ENCODE measurements at places on chromosomes 13 and 19.

DNA sequence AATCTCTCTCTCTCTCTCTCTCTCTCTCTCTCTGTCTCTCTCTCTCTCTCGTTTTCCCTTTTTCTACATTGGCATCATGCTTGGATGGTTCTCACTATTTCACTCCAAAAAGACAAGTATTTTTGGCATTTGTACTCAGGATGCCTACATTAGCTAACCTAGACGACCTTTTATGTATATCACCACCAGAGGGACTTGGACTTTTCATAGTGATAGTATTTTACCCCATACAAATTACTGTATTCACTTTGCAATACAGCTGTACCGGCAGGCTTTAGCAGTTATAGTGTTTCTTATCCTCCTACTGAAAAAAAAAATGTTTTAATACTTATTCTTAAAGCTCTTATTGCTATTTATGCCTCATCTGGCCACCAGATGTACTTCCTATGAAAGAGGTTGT lies 687.2 kb upstream of the KLHL1 start:
- no peak for DNase-seq

DNA sequence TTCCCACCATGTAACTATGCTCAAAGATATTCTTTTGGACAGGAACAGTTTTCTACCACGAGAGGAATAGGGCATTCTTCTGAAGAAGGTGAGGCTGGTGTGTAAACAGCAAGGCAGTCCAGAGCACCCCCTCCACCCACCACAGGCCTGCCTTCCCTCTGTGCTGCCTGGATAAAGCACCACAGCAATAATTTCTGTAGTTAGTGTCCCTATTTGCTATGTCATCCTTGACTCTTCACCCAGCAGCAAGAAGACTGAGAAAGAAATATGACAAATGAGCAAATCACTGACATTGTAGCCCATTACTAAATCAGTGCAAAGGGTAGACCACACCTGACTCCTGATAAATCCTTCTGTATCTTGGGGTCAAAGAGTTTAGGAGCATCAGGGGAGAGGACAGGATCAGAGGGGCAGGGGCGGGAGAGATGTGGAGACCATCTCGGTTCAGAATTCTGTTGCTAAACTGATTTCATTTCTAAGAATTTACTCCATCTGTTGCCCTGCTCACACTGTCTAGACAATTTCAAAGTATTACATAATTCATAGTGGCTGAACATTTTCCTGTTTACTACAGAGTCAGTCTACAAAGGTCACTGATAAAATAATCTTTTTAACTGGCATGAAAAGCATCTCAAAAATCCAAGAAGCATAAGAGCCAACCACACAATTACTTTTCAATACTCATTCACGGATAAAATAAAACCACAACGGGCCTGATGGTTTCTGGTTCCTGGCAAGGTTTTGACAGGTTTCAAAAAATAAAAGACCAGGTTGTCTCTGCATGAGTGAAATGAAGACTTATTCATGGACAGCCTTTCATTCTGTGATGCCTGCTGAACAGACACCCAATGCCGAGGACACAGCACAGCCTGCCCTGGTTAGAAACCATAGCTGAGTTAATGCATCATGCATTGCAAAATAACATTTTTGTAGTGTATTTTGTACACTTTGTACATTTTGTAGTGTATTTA lies 88.4 kb upstream of the IRS2 start:
- no peak for DNase-seq

DNA sequence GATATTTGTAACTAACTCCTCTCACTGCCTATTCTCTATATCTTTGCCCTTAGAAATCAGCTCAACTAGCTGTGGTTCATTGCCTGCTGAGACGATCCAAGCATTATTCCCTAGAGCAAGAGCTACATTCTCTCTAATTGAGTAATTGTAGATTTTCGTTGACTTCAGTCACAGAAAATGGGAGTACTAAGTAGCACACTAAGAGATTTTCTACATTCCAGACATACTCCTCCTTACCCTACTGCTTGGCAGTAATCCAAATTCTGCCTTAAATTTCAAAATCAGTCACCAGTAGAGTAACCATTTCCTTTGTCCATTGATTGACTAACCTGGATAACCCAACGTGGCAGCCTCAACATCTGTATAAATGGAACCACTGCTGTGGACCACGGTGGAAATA lies 1786.8 kb downstream of the SLITRK5 start:
- no peak for DNase-seq

GRCh38 chr13:105031306-105031705 lies 1504.2 kb downstream of the EFNB2 start:
- DNase-seq: no peak

- peak; percentile 35 for DNase-seq
Observed at GRCh38 chr19:8505680-8506401, 3.4 kb upstream of the PRAM1 start.

DNA sequence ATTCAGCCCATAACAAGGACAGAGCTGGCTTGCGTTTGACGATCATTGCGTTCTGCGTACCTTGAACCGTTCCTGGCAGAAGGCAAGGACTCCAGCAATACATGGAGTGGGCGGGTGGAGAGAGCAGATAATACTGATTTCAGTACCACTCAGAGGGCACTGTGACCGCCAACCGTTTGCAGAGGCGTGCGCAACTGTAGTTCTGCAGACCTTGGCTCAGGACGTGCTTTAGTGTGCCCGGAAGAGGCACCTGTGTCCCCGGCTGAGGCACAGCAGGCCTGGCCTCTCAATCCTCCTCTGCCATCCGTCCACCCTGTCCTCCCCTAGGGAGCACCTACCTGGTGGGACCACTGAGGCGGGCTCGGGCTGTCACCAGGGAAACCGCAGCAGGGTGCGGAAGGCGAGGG lies 117.6 kb upstream of the USP29 start:
- no peak for DNase-seq
